ENCODE measurements at places on chromosomes 12 and 14.

DNA sequence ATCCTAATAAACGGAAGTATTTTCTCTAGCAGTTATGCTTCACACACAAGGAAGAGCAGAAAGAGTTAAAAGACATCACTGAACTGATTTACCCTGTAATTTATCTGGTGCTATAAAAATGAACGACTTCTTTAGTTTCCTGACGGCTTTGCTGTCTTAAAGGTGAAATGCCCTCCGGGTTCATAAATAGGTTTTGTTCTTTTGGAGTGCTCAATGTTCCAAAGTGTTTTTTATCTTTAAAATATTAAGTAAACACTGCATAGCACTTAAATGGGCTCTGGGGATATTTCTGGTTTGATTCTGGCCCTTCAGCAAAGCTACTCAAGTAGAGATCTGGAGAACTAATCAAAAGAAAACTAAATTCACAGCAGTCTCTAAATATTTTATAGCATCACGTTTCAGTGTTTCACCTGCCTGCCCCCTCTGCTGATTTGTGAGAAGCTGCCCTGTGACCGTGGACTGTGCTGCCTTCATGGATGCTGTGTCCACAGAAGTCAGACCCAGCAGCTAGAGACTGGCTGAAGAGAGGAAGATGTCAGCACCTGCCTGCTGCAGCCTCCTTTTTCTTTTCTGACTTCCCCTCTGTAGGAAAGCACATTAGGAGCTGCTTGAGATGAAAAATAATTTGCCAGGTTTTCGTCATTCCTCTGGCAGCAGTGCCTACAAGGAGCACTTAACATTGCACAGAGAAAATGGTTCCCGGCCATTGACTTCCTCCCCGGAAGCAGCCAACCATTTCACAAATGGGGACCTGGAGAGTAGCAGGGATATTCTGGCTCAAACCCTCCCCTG lies 205.1 kb upstream of the FSCB start:
- DNase-seq: no peak

DNA sequence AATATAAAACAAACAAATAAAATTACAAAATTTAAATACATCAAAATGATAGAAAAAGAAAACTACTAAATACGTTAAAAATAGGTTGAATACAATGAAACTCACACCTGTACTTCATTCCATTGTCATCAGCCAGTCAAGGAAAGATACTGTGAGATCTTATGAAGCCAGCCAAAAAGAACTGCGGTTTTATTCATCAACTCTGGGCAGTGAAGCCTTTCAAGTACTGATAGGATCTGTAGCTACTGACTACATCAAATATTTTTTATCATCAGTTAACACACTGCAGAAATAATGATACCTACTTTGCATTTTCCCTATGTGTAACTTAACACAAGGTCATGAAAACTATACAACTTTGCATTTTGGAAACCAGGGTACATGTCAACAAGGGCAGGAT lies 46.3 kb upstream of the FAR2 start:
- no peak for DNase-seq

DNA sequence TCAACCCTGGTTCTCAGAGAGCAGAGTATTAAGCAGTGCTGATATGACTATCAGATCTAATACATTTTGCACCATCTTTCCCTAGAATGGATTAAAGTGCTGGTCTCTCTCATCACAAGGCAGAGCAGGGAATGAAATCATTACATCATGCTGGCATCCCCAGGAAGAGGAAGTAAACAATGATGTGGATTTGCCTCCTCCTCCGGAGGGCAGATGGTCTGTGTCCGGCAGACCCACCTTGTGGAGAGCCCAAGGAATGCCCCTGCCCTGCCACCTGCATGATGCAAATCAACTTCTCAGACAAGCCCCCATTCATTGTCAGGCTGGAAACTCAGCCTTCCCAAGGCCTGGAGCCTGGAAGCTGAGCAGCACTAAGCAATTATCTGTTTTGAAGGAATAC lies 1149.1 kb downstream of the VRK1 start:
- DNase-seq: no peak

DNA sequence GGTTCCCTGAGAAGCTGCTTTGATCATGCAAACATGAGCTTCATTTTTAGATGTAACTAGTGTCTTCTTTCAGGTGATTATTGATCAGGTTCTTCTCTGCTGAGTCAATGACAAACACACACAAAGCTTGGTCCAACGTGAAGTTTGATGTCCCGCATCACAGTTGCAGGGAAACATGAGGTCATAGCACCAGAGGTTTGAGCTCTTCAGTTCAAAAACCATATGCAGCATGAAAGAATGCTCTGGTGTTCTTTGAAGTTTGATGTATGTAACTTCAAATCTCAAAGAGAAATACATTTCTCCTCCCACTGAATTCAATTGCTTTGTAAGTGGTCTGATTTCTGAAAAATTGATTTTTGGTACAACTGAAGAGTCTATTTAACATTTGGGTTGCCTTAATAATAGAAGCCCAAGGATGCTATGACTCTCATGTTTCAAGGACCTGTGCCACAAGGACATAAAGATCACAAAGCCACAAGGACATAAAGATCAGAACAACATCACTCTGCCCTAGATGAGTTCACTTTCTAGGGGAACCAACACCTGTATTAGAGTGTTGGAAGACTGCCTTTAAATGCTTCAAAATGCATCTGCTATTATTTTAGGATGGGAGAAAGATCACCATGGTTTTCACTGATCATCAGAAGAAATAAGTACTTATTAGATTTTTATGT lies 31.1 kb upstream of the AMIGO2 start:
- DNase-seq: no peak

DNA sequence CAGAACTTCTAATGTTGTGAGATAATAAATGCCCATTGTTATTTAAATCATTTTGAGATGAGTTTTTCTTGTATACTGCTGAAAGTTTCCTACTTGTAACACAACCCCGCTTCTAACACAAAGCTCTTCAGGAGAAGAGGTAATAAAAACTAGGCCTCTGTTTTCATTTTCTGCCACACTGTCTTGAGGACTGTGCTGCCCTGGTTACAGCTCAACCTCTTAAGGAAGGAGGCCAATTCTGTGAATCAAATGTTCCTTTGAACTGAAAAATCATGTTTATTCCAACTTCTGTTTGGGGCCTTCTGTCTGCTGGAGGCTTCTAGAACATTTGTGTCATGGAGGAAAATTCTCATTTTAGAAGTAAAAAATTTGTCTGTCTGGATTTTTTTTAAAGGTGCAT lies 100.3 kb downstream of the LRIG3 start:
- DNase-seq: no peak

All from NAMALWA (cell line).